GM18507 (cell line): ENCODE measurements at places on chromosomes 2 and 18.

DNA sequence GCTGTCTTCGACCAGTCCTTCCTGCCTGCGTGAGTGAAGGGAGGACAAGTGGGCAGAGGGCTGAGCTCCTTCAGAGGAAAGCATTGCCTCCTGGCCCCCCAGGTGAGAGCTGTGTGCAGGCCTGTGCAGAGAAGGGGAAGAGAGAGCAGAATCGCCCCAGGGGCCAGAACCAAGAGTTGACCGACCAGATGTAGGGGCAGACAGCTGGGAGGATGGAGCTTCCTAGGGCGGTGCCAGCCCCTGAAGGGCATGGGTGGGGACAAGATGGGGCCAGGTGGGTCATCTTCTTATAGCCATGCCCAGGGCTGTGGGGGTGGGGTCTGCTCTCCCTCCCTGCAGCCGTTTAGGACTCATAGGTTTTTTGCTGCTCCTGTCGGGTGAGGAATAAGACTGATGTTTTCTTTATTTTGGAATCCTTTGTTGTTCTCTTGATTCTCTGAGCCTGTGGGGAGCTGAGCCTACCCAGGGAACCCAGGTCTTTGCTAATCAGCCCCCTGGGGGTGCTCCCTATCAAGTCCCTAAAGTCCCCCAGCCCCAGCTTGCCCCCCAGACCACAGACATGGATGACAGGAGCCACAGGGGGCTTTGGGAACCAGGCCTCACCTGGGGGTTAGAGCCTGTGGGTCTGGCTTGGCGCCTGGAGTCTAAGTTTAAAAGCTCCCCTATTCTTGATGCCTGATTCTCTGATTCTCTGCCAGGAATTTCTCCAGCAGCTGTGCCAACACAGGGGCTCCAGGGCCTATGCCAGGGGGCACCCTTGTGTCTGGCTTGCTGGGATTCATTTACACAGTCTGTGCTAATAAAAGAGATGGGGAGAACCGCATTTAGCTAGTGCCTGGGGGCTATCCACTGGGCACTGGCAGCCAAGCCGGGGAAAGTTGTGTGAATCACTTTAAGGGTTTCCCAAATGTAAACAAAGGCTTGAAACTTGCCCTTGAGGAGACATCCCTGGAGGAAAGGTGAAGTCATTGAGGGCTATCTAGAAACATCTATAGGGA, 9.3 kb upstream of the EFHD1 start:
- DNase-seq = no peak

- DNase-seq = no peak
Measured at GRCh38 chr2:17538022-17538843, 2.3 kb upstream of the VSNL1 start.

DNA sequence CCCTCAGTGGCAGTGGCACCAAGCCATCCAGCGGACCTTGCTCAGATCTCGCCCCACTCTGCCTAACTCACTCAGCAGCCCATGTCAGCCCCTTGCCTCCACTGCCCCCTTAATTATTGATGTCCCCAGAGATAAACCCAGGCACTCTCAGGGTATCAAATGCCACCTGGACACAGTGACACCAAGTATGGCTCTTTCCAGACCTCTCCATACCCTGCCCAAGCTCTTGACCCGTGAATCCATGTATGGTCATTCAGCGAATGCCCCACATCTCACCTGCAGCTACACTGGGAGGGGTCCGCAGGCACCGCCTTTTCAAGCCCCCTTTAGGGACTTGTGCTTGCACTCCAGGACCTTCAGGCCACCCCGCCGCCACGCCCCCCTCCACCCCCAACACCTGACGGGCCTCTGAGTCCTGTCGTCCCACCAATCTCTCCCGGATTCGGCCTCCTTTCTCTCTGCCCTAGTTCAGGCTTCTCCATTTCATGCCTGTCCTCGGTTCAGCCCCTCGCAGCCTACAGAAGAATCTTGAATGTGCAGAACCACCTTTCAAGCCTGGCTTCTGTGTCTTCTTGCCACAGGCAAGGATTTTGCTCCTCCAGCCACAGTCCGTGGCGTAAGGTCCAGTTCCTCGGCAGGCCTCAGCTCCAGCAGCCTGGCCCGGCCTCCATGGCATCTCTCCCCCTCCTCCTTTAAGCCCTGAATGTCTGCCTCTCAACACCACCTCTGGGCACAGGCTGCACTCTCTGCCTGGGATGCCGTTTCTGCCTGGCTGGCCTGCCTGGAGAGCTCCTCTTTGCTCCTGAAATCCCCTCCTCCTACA, 54.1 kb upstream of the ODC1 start:
- no peak for DNase-seq

- no peak for DNase-seq
Measured at GRCh38 chr2:236641051-236641726, 71.6 kb downstream of the ACKR3 start.

GRCh38 chr2:221402072-221402471, 170.0 kb downstream of the EPHA4 start:
- DNase-seq = no peak

DNA sequence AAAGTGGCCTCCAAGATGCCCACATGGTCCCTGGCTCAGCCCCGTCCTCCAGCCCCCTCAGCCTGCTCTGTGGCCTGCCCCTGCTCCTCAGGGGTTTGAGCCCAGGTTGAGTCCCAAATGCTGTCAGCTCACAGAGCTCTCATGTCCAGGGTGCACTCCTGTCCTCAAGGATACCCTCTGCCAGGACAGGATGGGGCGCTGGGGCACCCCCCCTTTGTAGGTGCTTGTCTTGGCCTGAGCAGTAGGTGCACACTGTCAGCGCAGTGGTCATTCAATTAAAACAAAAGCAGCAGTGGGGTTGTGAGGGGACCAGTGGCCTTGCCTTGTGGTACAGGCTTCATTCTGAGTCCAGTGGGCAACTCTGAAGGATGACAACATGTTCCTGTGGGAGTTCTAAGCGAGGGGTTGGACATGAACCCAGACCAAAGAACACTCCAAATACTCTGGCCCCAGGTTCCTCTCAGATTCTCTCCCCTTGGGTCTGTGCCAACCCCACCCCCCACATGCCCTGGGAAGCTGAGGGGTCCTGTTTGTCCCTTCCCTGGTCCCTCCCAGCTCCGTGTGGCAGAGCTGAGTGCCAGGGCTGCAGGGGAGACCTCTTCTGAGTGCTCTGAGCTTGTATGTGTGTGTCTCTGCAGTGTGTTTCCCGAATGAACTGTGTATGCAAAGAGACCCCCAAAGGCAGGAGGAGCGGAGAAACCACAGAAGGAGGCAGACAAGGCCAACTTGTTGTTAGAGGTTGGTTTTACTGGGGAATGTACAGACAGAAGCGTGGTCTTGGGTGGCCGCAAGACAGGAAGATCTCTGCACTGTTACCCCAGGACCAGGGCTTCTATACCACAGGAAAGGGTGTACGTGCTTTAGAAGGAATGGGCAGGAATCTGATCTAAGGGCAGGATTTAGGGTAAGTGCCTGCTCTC, 155.6 kb upstream of the HS6ST1 start:
- DNase-seq = no peak

DNA sequence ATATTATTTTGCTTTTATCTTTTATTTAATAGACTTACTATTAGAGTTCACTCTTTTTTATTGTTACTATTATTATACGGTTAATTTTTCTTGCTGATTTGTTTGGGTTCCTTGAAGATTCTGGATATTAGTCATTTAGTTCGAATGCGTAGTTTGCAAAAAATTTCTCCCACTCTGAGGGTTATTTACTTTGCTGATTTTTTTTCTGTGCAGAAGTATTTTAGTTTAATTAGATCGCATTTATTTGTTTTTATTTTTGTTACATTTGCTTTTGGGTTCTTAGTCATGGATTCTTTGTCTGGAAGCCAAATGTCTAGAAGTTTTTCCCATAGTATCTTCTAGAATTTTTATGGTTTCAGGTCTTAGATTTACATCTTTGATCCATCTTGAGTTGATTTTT, 585.2 kb downstream of the CPS1 start:
- no peak for DNase-seq

GRCh38 chr18:56844556-56844955, 193.4 kb downstream of the WDR7 start:
- DNase-seq = no peak

- DNase-seq = no peak
Measured at GRCh38 chr18:63586966-63587365, at the start of gene SERPINB13. Gene SERPINB13 (plus strand): TSS chr18:63587343. CDS start chr18:63588668, 1,325 bp downstream.

DNA sequence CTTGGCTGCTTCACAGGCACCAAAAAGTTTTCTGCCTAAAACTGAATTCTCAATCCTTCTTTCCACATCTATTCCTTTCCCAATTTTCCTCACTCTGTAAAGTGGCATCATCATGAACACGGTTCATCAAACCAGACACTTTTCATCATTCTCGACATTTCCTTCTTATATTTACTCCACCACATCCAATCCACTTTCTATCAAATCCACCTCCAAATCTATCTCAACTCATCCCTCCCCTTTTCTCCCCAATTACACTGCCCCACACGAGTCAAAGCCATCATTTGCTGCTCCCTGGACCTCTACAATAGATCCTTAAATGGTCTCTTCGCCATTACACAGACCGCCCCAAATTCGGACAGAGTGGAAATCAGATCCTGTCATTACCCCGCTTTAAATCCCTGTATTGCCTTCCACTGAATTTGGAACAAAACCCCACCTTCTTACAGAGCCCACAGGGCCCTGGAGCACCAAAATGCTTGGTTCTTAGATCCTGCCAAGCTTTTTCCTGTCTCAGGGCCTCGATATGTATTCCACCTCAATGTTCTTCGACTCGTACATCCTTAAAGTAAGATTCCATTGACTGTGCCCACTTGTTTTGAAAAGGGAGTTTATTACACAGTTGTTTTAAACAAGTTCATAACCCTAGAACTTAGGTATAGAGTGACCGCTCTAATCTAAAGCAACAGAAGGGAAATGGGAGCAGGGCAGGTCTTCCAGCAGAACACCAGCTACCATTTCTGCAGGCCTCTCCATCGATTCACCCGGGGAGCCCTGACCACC, 856 bp downstream of the ACAA2 start:
- no peak for DNase-seq
